KG1 (cell line): ENCODE measurements at places on chromosomes 4 and X.
A peak's percentile ranks its signal among the peaks of the same experiment; 100 is the strongest.

GRCh38 chrX:150253959-150254620 is 109.0 kb upstream of the MAMLD1 start:
- DNase-seq: no peak

DNA sequence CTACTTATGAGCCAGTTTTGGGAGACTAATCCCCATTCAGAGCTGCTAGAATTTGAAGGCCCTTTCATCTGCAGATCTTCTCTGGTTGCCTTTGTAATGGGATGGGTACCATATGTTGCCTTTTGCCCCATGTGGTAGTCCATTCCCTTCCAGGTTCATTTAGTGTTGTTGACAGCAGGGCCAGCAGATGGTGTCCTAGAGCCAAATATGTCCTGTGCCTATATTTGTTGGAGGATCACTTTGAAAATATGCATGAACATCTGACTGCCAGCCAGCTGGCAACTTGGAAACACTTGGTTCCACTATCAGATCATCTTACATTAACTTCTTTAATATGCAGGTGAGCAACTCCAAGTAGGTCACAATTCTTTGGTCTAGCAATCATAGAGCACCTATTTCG is 30.4 kb downstream of the CFAP299 start:
- DNase-seq: peak; percentile 25

- no peak for DNase-seq
Observed at GRCh38 chr4:183111452-183111885, 12.4 kb downstream of the WWC2 start.

DNA sequence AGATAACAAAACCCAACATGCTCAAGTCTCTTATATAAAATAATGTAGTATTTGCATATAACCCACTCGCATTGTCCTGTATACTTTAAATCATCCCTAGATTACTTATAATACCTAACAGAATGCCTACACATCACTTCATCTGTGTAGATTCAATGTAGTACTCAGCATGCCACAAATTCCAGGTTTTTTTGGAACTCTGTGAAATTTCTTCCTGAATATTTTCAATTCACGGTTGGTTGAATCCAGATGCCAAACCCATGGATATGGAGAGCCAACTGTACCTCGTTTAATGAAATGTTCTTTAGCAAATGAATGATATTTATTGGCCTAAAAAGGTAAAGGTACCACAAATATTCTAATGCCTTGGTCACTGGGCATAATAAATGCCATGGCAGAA is 24.8 kb downstream of the CCNI start:
- DNase-seq: no peak

- no peak for DNase-seq
Observed at GRCh38 chr4:133014473-133015135, 134.5 kb upstream of the PCDH10 start.

GRCh38 chr4:7457201-7458065 is 22.7 kb upstream of the PSAPL1 start:
- DNase-seq: no peak

DNA sequence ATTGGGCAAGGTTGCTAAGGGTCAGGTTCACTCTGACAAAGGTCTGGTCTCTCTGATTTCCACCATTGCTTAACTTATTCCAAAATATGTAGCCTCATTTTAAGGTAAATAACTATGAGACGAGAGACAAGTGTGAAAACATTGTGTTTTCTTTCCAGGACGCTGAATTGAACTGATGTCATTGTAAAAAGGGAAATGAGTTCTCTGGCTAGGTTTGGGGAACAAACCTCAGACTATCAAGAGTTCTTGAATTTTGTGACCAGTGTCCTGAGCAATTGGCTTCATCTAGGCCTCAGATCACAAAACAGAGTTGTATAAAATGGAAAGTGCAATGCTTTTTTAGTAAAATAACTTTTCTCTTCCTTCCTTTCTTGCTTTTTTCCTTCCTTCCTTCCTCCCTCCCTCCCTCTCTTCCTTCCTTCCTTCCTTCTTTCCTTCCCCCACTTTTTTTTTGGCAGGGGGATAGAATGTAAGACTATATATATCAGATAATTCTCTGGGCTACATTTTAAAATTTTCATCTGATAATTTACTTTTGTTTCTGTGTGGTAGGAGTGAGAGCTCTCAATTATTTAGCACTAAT is 30.8 kb upstream of the CXCL8 start:
- DNase-seq: peak; percentile 36

GRCh38 chr4:58807843-58808615 is 1697.8 kb upstream of the IGFBP7 start:
- no peak for DNase-seq
